Transverse colon (tissue), 4 donors: ENCODE measurements at places on chromosomes 16 and 17.
A peak's percentile ranks its signal among the peaks of the same experiment; 100 is the strongest.

GRCh38 chr16:50996166-50996829 is 154.8 kb downstream of the SALL1 start:
- DNase-seq = no peak

GRCh38 chr16:17801068-17801467 is 330.3 kb upstream of the XYLT1 start:
- DNase-seq = no peak

DNA sequence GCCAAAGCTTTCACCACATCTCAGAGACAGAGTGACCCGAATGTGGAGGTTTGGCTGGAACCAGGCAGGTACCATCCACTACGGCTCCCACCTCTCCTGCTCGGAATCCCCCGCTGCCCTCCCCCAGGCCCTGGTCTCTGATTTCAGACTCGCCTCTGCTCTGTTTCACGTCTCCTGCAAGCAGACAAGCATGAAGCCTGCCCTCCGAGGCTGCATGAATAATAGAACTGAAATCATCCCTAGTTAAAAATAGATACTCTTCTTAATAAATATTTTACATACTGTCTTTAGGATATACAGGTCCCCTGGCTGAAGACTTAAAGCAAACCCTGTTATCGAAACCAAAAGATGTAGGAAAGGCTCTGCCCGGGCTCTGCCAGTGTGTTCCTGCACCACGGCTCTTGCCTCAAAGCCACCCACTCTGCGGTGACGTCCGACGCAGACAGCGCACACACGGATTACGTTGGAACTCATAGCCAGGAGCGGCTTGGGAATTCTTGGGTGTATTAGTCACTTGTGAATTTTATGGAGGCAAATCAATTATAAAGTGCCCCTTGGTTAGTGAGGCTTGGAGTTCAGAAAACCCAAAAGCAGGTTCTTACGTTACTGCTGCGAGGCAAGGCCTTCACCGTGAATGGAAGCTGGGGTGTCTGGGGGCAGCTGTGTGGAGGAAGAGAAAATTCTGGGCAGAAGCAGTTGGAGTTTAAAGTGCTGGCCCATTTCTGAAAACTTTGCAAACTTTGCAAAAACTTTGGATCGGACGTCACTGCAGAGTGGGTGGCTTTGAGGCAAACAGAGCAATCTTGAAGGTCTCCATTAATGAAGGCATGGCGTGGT is 25.6 kb upstream of the NPTX1 start:
- peak; percentile 29 for DNase-seq

DNA sequence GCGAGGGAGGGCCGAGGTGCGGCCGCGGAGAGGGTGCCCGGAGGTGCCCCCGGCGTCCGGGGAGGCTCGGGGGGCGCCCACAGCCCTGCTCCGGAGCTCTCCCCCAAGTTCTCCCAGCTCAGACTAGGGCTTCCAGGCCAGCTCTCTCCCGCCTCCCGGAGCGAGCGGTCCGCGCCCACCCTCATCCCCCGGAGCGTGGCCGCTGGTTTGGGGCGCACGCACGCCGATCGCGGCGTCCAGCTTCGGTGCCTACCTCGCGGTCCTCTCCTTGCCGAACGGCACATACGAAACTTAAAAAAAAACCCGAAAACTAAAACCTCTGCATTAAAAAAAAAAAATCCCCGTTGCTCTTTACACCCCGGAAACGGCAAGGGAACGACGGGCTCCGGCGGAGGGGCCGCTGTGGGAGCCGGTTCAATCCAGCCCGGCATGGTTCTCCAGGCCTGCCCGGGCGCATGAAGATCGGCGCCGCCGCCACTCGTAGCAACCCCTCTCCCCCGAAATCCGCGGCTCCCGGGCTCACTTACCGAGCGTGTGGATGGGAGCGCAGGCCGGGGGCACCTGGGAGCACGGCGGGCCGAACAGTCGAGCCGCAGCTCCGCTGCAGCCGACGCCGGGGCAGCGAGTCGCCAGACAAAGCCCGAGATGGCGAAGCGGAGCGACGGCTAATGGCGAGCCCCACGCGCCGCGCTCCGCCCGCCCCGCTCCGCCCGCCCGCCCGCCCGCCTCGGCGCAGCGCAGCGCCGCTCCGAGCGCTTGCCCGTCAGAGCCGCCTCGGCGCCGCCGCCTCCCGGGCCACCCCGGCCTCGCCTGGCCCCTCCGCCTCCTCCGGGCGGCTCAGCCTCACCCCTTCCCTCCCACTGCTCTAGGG is 973 bp upstream of the UBTF start:
- peak; percentile 42 for DNase-seq

DNA sequence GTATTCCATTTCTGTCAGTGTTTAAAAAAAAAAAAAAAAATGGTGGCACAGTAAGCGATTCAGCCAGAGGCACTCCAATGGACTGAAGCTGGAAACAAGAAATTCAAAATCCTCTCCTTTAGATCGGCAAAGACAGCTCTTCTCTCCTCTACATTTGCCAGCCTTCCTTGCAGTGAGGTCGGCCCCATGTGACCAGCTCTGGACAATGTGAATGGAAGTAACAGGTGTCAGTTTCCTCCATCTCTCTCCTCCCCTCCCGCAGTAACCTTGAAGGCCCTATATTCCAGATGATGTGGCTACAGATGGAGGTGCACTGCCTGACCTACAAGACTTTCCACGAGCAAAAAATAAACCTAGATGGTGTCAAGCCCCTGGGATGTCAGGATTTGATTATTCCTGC is 15.0 kb downstream of the CUEDC1 start:
- no peak for DNase-seq

DNA sequence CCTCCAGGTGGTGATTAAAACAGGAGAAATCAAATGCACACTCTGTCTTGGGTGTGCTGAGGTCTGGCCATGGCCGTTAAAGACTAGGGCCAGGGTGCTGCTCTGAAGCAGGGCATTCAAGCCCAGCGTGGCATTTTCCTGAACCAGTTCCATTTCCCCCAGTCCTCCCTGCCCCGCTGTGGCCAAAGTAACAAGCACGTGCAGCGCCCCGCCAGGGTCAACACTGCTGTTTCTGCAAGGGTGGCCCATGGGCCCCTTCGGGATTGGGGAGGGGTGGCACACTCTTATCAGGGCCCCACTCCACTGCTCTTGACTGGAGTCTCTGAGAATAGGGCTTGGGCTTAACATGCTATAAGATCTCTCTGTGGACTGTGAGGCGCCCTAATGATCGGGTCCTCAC is 72.9 kb downstream of the IL21R start:
- DNase-seq = no peak

GRCh38 chr17:29710891-29711418 is 88.2 kb upstream of the CORO6 start:
- DNase-seq = no peak

GRCh38 chr16:80197741-80198201 is 343.0 kb upstream of the DYNLRB2 start:
- no peak for DNase-seq

DNA sequence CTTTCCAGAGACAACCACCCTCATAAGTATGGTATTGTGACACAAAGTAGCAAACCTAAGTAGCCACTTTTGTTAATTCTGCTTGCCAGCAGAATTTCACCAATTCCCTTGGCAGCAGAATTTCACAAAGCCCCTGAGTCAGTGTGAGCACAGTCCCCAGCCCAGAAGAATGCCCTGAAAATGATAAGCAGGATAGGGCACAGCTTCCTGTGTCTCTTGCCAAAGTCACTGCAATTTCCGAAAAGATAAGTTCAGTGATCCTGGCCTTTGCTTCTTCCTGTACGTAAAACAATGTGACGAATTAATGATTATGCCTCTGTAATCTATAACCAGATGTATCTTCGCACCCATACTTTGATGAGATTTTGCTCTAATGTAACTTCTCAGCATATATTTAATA is 16.0 kb upstream of the WIPF2 start:
- DNase-seq = no peak

DNA sequence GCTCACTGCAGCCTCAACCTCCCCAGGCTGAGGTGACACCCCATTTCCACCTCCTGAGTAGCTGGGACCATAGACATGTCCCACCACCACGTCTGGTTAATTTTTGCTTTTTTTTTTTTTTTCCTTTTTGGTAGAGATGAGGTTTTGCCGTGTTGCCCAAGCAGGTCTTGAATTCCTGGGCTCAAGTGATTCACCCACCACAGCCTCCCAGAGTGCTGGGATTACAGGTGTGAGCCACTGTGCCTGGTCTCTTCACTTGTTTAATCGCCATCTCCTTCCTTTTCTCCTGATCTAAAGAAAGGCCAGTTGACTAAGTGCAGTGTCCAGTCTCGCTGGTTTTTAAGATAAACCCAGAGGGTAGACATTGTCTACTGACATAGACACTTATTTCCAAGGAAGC is 152.0 kb downstream of the C16orf95 start:
- no peak for DNase-seq

DNA sequence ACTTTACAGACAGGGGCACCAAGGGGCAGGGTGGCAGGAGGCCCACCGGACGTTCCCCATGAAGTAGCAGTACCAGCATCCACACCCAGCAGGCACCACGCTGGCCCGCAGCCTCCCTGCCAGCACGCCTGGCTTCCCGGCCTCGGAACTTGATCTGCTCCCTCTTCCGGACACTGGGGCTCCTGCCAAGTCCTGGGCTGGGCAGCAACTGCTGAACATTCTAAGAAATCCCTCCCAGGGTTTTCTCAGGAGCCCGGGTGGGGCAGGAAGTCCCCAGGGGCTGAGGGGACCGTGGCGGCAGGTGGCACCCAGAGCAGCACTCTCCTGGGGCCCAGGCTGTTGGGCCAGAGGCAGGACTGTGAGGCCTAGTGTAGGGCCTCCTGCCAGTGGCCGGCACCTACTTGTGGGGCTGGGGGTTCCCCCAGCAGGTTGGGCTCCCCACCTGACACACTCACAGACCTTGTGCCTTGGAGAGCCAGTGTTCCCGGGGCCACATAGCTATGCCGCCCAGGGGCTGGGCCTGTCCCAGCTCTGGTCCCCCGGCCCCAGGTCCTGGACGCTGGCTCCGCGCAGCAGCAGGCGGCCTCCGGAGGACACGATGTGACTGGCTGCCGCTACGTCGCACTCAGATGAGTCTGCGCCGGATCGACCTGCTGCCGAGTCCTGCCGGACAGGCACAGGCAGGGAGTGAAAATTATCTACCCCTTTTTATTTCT is 86.2 kb upstream of the CBX4 start:
- DNase-seq = peak; percentile 86

DNA sequence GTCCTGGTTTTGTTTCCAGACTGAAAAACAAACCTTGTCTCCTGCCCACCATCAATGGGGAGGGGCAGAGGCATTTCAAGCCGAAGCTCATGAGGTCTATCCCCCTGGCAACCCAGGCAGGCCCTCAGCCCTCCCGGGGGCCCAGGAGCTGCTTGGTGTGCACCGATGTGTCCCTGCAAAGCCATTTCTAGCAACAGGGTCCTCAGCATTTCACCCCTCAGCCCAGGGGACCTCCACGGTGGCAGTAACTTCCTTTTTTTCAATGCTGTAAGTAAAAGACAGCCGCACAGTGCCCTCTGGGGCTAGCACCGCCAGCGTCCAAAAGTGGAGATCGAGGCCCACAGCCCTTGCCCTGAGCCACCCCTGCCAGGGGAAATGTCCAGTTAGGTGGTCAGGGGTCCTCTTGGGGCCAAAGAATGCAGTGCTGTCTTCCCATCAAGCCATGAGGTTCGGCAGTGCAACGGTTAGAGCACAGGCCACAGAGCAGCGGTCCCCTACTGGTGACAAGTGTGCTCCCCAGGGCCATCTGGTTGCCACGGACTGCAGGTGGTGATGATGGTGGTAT is 79.9 kb downstream of the LITAF start:
- no peak for DNase-seq

DNA sequence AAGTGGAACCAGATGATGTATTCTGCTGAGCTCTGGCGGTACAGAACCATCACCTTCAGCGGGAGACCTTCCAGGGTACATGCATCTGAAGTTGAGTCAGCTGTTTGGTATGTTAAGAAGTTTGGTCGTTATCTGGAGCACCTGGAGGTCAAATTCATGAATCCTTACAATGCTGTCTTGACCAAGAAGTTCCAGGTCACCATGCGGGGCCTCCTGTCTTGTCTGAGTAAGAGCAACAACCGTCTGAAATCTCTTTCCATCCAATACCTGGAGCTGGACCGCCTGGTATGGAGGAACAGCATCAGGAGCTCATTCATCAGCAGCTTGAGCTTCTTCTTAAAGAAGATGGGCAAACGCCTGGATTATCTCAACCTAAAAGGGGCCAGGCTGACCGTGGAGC is 4.0 kb downstream of the FBXO39 start:
- DNase-seq = no peak

DNA sequence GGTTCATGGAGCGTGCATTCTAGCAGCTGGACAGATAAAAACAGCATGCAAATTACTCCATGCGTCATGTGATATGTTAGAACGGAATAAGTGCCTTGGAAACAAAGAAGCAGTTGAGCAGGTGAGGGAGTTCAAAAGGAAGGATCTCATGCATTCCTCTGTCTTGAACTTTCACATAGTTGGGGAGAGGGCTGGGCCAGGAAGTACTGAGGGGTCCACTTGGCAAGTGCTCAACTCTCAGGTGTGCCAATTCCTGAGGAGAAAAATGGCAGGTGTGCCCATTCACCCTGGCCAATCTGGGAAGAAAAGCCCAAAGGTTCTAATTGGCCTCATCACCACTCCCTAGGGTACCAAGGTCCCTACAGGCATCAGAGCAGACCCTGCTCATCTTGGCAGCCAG is 67.7 kb downstream of the CES1 start:
- no peak for DNase-seq

DNA sequence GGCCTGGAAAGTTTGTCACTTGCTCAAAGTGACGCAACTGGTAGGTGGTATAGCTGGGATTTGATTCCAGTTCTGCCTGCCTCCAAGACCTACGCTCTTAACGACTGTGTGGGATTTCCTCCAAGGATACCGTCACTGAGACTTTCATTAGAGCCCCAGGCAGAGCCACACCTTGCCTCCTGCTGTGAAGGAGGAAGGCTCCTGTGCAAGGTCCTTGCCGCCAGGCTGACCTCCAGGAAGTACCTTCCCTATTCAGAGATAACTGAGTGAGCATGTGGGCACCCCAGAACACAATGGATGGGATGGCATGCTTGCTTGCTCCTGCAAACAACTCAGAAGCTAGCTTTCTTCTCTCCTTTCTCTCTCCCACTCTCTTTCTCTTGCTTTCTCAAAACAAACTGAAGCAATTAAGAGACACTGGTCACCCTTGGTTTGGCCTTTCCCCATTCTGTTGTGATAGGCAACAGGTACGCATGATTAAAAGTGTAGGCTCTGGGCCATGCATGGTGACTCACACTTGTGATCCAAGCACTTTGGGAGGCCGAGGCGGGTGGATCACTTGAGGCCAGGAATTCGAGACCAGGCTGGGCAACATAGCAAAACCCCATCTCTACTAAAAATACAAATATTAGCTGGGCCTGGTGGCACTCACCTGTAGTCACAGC is 30.7 kb downstream of the CACNG3 start:
- DNase-seq = no peak

- DNase-seq = no peak
Measured at GRCh38 chr16:64542152-64542551, 579.7 kb downstream of the CDH11 start.

DNA sequence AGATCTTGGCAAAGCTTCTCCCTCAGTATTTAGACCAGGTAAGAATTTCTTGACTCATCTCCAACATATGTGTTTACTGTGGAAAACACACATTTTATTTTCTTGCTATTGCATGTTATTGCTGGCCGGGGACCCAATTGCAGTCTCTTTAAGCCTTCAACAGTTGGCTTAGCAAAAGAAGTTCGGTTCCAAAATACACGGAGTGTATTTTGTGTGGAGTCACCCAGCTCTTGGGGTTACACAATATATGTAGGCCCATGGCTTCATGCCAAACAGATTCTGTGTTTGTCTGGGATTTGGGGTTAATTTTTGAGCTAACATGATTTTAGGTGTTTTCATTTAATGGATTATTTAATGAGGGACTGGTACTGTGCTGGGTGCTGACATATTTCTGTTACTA is 4.0 kb downstream of the ALDH3A2 start:
- no peak for DNase-seq

- DNase-seq = peak; percentile 49
Measured at GRCh38 chr16:15857724-15858560, 1.1 kb upstream of the MYH11 start.

- DNase-seq = peak; percentile 93
Measured at GRCh38 chr17:38703742-38704605, 1.1 kb upstream of the MLLT6 start.
